ENCODE measurements at places on chromosomes 2 and 18.

- DNase-seq = no peak
Measured at GRCh38 chr2:157625296-157625695, 3.4 kb downstream of the ACVR1C start.

DNA sequence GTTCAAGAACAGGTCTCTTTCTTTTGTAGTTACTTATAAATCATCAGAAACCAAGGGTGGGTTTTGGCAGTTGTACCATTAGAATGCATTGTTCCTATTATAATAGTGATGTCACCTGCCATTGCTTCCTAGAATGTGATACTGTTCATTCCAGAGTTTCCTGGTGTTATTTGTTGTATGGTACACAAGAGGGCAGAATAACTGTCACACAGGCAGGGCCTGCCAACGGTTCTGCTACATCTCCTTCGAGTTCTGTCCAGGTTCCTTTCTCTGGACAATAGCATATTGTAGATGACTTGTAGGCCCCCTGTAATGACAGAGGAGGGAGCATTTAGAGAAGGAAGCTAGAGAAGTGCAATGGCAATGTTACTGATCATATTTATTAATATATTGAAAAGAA, 98.3 kb downstream of the KLHL14 start:
- no peak for DNase-seq

DNA sequence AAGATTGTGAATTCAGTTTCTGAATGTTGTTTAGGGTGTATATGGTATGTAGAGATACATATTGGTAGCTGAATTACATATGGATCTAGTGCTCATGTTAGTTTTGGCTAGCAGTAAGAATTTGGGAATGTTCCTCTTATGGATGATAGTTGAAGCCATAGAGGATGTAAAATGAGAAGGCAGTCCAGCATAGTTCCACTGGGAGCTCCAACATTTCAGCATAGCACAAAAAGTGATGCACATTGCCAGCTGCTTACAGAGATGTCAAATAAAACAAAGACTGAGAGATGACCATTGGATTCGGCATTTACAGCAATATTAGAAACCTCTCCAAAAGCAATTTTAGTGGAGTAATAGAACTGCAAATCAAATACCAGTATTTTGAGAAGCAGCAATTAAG, 77.4 kb downstream of the EML4 start:
- no peak for DNase-seq

DNA sequence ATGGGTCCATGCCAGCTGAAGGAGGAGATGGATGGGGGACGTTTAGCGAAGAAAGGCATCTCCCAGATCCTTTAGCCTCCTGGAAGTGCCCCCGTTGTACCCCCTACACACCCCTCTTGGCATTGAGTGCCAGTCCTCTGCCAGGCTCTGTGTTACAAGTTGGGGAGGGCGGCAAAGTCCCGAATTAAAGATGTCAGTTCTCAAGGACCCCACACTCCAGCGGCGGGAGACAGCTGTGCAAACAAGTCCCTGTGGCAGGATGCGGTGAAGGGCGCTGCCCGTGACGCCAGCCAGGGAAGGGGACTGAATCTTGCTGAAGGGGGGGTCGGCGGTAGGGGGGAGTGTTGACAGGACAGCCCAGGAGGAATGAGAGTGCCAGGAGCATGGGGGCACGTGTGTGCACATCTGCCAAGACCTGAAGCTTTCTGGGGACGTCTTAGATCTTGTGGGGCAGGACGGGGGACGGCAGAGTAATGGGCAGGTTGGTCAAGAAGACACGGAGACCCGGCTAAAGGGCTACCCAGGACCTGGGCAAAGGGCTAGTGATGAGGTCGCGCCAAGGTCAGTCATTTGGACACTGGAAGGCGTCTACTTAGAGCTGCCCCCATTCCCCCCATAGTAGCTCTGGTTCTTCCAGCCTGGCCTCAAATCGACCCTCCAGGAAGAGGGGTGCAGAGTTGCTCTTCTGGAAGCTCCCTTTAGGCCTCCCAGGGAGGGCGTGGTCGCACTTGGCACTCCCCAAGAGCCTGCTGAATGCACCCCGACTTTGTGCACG, 2.8 kb upstream of the CTDSP1 start:
- DNase-seq = peak; percentile 29

GRCh38 chr2:76759634-76760366, 762.4 kb downstream of the LRRTM4 start:
- no peak for DNase-seq

GRCh38 chr18:48954886-48955819, 4.4 kb upstream of the SMAD7 start:
- DNase-seq = no peak

- no peak for DNase-seq
Measured at GRCh38 chr2:234391625-234392024, 105.3 kb downstream of the ARL4C start.

DNA sequence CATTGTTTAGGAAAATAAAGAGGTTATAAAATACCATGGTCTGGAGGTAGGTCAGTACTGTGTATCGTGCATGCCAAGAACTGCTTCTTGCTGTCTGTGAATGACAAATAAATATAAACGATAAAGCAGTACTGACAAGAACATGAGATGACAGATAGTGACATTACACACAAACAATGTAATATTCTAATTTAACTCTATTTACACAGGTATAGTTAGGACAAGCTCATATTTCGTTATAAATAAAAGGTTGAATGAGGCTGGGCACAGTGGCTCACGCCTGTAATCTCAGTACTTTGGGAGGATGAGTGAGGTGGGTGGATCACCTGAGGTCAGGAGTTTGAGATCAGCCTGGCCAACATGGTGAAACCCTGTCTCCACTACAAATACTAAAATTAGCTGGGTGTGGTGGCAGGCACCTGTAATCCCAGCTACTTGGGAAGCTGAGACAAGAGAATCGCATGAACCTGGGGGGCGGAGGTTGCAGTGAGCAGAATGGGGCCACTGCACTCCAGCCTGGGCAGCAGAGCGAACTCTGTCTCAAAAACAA, 14.7 kb upstream of the GPR75 start:
- DNase-seq = no peak

- no peak for DNase-seq
Measured at GRCh38 chr2:102126660-102127059, 15.9 kb upstream of the IL1R1 start.

GRCh38 chr18:50654658-50655550, 95.0 kb downstream of the MAPK4 start:
- DNase-seq = no peak

GRCh38 chr2:80546766-80547165, 242.2 kb upstream of the LRRTM1 start:
- DNase-seq = no peak

Measured in NCI-H446 treated with DMSO at 0.1 percent for 48 hours (cell line).